ENCODE measurements at places on chromosomes 3 and 15.

DNA sequence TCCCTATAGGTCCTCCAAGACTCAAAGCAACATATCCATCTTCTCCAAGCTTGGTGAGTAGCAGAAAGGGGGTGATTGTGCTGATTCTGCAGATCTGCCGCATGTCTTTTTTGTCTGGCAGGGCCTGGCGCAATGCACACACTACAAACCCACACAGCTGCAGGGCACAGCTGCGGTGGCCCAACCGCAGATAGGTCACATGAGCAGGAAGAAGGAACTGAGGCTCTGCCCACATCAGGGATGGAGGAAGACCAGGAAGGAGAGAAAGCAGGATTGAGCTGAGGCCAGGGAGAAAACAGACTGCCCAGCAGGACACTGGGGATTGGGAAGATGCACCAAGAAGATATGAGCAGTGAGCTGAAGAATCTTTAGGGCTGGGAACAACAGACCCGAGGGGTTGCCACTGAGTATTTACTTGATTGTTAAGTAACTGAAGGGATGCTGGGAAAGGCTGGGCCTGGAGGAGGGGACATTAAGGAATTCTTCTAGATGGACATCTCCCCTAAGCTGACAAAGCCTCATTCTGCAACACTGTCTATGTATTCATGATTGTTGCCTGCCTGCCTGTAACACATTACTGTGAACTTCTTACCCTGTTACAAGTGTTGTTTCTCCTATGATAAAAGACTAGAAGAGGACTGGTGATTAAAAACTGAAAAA lies 126.7 kb downstream of the MYLK start:
- no peak for DNase-seq

DNA sequence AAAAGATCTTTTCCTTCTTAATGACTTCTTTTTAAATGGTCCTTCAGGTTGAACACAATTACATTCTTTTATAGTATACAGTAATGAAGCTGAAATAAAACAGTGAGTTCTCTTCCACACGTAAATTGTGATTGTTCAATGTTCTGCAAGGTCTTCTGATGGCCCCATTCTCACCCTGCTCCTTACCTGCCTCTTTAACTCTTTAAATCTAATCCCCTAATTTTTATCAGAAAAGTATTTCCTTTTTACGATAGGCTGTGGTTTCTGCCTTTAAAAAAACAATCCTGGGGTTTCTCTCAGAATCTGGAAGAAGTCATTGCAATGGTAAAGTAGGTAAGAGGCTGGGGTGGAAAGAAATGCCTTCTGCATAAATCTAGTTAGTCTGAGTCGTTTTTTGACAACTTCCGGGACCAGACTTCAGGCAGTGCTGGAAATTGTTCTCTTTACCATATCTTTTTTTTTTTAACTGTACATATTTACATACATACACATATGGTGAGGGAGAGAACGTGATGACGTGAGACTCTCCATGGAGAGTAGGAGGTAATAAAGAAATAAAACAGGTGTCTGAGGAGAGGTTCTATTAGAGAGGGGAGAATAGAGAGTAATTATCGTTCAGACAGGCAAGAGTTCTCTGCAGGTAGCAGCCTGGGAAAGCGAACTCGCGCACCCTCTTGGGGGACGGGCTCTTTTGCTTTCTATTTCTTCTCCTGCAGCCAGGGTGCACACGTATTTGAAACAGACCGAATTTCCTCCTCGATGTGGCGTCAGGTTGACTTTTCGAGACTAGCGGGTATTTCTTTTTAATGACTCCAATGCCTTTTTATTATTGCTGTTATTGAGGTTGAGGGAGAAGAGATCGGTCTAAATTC lies at the start of gene SIDT1:
TSS of gene SIDT1 (plus strand) at position 730 of the 872 bp plus-strand sequence. CDS start 467 bp downstream, outside the sequence.
- peak; percentile 26 for DNase-seq

- no peak for DNase-seq
Observed at GRCh38 chr3:11522953-11523571, 120.7 kb downstream of the VGLL4 start.

- no peak for DNase-seq
Observed at GRCh38 chr3:175108613-175109151, 249.5 kb downstream of the NAALADL2 start.

- DNase-seq: no peak
Observed at GRCh38 chr3:17349093-17349492, 393.3 kb downstream of the TBC1D5 start.

GRCh38 chr15:74430510-74430951 lies 3.2 kb downstream of the SEMA7A start:
- DNase-seq: no peak

- DNase-seq: no peak
Observed at GRCh38 chr3:133455281-133455680, 55.4 kb downstream of the BFSP2 start.

GRCh38 chr3:71211083-71211482 lies 372.4 kb downstream of the FOXP1 start:
- no peak for DNase-seq

Measured in NCI-H1930 (cell line).